Stimulated activated CD4-positive, alpha-beta T cell treated with anti-CD3 and anti-CD28 coated beads, Interleukin-1b, Interleukin-23, amount 100 ng/mL, for 24 hours (primary cell): ENCODE measurements at places on chromosomes 7 and 10.
A peak's percentile ranks its signal among the peaks of the same experiment; 100 is the strongest.

GRCh38 chr10:61900829-61901792, at the start of gene ARID5B:
TSS of gene ARID5B (plus strand) at chr10:61901699. CDS start at chr10:61901710, 11 bp downstream.
- no peak for DNase-seq

GRCh38 chr10:31693491-31693890, 235.1 kb downstream of the ARHGAP12 start:
- no peak for DNase-seq

DNA sequence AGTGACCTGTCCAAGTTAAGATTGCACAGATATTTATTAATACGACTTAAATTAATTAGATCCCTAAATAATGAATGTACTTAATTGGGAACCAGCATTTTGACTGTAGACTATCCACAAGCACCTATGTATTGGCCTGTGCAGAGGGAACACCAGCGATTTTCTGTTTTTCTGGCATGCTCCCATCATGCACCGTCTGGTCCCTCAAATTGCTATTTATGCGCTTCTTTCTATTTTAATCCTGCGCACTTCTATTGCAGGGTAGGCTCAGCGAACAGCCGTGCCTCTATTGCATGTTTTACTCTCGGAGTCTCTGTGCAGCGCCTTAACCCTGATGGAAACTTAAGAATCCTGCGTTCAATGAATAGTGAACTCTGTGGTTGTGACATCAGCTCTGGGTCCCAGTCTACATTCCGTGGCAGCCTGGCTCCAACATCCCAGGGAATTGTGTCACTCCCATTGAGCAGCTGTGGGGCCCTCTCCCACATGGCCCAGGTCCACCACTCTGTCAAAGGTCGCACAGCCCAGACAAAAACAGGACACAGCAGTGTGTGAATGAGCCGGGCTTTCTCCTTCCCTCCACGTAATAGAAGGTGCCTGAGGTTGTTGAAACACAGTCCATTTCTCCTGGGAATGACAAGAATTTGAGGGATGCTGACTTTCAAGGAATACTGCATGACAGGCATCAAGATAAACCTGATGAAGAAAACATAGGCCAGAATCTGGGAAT, 239.7 kb upstream of the KLF6 start:
- no peak for DNase-seq

GRCh38 chr7:157481389-157481788, 144.6 kb downstream of the DNAJB6 start:
- DNase-seq: no peak

- DNase-seq: no peak
Measured at GRCh38 chr7:81754918-81755696, 14.7 kb downstream of the HGF start.

- no peak for DNase-seq
Measured at GRCh38 chr7:28957064-28957750, 923 bp downstream of the TRIL start.

DNA sequence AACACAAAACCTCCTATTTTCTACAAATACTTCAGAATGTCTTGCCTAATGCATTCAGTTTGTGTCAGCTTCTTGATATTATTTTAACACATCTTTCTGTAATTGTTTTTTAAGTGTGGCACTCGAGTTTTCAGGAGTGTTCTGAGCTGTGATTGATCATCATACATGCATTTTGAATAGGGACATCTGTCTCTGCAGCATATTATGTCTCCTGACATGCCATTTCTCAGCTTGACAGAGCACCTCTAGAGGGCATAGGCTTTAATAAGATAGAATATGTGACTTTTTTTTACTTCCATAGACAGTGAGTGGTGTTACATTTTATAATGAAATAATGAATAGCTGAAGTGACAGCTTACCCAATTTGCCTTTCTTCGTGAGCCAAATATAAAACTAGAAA, 219.2 kb upstream of the HDAC9 start:
- DNase-seq: no peak

DNA sequence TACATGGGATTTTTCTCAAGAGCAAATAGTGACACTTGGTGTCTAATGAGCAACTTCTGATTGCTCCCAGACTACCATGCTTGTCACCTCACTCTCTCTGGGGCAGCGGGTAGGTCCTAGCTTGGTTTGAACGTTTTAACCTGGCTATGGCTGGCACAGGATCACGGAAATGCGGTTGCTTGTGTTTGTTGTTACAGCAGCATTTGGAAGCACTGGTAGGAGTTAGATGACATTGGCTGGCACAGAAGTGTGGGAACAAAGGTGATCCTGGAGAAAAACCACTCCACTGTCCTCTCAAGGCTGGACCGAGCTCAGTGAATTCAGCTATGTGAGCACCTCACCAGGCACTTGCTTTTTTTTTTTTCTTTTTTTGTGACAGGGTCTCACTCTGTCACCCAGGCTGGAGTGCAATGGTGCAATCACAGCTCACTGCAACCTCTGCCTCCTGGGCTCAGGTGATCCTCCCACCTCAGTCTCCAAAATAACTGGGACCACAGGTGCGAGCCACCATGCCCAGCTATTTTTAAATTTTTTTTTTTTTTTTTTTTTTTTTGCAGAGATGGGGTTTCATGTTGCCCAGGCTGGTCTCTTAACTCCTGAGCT, 3.5 kb upstream of the PFKFB3 start:
- DNase-seq: no peak

DNA sequence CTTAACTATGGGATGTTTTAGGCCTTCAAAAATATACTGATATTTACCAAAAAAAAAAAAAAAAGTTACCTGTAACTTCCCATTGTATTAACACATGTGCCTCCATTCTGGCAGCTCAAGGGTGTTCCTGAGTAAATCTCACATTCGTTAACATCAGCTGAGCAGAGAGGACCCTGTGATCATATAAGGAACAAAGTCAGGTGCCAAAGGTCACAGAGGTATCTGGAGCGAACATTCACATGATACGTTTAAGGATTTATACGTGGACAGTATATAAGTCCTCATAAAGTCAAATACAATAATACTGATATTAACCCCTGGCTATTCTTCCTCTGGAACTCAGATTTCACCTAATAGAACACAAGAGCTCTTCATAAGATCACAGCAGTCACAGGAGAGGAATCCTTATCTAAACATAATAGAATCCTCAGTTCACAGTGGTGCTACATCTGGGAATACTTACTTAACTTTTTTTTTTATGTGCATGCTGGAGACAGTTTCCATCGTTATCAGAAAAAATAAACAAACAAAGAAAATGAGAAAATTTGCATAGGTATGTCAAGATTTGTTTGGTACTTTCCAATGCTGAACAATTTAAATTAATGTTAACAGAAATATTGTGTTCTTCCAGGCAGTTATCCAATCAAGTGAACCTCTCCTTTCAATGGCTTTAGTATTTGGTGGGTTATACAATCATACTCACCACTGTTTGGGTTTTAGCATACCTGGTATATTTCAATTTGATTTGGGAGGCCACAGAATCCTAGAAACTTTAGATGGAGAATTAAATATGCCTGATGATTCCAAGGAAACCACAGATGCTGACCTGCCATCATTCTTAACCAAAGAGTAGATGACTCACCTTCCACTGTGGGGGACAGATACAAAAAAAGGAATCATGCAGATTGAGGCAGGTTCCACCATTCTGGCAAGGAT, 6.6 kb downstream of the CUBN start:
- no peak for DNase-seq

DNA sequence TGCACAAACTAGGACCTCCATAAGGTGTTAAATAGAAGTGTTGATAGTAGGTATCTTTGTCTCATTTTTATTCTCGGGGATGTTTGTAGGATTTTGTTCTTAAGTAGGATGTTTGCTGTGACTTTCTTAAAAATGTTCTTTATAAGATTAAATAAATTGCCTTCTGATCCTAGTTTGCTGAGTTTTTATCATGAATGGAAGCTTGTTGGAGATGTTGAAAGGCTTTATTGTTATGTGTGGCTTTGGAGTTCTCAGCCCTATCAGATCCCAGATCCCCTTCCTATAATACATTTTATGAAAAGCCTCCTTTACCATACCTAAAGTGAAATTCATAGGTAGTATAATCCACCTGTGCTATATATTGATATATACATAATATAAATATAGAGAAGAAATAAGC, 40.1 kb downstream of the NHLRC2 start:
- DNase-seq: no peak

DNA sequence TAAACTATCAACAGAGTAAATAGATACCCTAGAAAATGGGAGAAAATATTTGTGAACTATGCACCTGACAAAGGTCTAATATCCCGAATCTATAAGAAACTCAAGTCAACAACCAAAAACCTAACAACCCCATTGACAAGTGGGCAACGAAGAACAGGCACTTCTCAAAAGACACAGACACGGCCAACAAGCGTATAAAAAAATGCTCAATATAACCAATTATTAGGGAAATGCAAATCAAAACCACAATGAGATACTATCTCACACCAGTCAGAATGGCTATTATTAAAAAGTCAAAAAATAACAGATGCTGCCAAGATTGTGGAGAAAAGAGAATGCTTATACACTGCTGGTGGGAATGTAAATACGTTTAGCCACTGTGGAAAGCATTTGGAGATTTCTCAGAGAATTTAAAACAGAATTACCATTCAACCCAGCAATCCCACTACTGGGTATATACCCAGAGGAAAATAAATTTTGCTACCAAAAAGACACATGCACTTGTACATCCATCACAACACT, 63.2 kb upstream of the CAV2 start:
- DNase-seq: no peak

DNA sequence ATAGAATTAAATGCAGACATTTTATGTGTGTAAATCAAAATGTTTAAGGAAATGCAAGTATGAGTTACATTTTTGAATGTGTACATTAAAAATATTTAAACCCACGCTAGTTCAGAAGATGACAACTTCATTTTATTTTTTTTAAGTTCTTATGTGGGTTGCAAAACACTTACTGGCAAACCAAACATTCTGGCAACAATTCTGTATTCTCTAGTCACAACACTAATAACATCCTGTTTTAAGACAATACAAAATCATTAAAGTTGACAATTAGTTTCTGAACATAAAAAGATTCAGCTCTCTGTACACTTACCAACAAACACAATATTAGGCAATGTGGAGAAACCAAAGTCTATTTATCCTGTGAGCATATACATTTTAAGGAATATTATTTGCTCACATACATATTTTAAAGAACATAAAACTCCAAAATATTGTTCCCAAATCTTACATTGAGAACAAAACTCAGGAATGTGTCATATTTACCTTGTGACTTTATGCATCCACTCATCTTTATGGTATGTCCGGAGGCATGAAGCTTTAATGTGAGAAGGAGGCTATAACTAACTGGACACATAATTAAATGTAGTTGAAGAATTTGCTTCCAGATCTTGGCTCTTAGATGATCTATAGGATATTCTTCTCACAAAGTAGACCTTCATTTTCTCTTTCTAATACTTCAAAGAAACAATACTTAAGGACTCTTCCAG, 134.7 kb downstream of the DGKB start:
- no peak for DNase-seq

DNA sequence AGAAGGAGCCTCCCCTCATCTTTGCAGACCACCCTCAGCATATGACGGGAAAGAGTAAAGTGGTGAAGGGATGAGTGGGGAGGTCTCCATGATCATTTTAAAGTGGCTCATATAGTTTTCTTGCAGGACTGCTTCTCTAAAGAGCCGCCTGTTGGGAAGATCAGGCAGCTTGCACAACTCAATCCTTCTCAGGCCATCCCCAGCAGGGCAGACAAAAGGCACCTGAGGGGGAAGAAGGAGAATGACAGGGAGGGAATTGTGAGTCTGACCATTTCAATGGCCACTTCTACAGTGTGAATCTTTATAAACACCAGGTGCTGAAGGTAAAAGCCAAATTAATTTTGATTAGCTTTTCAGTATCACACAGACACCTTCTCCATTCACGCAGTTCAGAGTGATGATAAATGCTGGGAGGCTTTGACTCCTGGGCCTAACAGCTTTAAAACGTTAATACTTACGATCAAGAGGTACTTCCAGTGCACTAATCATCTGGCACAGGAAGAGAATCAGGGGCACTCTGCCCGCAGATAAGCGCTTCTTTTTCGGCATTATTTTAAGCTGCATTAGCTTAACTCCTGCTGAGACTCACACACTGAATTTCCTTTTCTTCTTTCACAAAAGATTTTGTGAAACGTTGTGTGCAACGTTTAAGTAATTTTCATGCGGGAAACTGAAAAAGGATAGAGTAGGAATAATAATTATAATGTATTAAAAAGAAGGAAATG, 109.5 kb upstream of the LAMB4 start:
- no peak for DNase-seq

DNA sequence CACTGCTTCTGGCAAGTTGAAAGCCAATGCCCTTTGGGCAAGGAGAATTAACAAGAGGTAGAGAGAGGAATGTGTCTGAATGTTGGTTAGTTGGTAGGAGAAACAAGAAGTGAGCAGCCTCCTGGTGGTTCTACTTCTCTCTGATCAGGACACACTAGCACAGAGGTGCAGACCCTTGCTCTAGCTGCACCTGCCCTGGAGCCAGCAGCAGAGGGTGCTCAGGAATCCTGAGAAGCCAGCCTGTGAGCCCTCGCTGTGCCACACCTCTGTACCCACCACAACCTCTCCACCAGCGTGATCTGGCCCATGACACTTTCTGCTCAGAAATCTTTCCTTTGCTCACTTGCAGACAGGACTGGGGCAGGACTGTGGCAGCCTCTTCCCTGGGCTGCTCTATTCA, 364.7 kb downstream of the RPS24 start:
- no peak for DNase-seq

- no peak for DNase-seq
Measured at GRCh38 chr7:50533866-50534265, 31.3 kb downstream of the DDC start.

- DNase-seq: peak; percentile 36
Measured at GRCh38 chr7:3065724-3066143, 22.1 kb upstream of the CARD11 start.

DNA sequence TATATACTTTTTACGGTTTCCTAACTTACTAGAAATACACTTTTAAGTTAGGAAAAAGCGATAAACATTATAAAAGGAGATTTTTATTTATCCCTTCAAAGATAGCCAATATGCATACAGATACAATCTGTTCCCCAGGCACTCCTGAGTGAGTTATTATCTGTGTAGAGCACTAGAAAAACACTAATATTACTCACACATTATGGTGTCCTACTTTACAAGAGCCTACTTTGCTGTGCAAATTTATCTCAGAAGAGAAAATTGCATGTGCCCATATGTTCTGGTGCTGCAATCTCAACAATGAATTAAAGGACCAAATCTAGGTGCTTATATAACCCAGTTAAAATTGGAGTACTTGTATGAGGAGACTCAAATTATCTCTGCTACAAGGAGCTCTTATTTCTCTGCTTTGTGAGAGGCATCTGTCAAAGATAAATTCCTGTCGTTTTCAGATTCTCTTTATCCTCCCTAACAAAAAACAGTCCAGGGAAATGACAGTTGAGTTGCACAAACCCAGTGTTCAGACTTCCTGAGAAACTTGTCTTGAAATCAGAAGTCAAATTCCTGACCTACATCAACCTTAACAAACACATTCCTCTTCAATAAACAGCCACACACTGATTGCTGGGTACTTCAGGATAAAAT, 28.9 kb downstream of the CPA1 start:
- DNase-seq: no peak
